Large intestine (tissue), 12 donors: ENCODE measurements at places on chromosomes 5 and 9. TPM values are rescaled to one million over a fixed set of nuclear protein-coding genes. Genes with fewer than 3 reads are reported as not detected.

- peak; percentile 18 for DNase-seq
Measured at GRCh38 chr5:133063965-133064364, 12.2 kb downstream of the HSPA4 start.

DNA sequence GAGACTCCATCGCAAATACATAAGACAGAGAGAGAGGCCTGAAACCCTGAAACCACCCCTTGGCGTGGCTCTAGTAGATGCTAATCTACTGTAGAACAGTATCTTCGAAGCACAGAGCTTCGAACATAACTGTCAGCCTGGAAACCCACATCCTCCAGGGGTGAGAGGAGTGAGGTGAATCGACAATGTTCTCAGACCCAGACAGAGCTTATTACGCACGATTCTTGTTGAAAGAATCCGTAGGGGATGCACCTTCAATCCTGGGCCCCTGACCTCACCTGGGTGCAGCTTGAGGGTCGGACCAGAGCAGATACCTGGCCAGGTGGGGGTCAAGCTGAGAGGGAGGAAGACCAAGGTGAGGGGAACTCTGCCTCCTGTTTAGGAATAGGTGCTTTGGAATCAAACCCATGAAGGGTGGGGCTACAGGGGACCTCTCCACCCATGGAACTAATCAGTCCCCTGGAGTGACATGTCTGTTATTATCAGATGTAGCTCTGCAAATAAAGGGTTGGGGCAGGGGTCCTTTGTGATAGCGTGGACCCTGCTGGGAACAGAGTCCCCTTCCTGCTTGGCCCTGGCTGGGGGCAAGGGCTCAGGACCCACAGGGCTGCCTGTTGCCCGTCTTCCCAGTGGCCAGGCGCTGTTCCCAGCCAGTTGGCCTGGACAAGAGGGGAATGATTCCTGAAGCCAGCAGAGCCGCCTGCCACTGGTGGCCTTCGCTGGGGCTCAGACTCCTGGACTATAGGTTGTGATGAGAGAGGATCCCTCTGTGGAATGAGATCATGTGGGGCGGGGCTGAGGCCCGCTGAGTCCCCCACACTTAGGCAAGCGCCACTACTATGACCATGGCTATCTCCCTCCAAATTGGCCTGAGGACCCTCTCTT, 41.2 kb downstream of the DBH start:
- DNase-seq: no peak

DNA sequence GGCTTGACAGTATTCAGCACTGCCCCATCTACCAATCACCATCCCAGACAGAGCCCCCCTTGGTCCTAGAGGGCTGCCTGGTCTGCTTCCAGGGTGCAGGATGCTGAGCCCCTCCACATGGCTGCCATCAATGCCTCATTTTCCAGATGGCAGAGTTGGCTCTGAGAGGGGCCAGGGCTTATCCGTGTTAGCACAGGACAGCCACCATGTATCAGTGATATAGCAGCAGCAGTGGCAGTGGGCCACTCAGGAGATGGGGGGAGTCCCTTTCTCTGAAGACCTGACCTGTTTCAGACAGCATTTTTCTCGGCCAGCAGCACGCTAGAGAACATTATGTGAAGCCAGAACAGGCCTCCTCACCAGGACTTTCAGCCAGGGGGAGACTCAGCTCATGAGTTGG, 1.6 kb upstream of the SMIM32 start:
- DNase-seq: no peak

GRCh38 chr9:93814077-93814956, 140.8 kb downstream of the BARX1 start:
- DNase-seq: no peak

- no peak for DNase-seq
Measured at GRCh38 chr9:130890870-130891687, 5.5 kb downstream of the QRFP start.

The LCNL1 gene
- polyA plus RNA-seq: 0.09 TPM
